ENCODE measurements at places on chromosomes 11 and 22.

GRCh38 chr11:71238285-71238875 is 14.0 kb downstream of the SHANK2 start:
- peaks cover 3% of the 10 kb centered on the region for H3K27me3 ChIP-seq
- DNase-seq: no peak
- H3K27ac ChIP-seq: no peak overlapping the region

DNA sequence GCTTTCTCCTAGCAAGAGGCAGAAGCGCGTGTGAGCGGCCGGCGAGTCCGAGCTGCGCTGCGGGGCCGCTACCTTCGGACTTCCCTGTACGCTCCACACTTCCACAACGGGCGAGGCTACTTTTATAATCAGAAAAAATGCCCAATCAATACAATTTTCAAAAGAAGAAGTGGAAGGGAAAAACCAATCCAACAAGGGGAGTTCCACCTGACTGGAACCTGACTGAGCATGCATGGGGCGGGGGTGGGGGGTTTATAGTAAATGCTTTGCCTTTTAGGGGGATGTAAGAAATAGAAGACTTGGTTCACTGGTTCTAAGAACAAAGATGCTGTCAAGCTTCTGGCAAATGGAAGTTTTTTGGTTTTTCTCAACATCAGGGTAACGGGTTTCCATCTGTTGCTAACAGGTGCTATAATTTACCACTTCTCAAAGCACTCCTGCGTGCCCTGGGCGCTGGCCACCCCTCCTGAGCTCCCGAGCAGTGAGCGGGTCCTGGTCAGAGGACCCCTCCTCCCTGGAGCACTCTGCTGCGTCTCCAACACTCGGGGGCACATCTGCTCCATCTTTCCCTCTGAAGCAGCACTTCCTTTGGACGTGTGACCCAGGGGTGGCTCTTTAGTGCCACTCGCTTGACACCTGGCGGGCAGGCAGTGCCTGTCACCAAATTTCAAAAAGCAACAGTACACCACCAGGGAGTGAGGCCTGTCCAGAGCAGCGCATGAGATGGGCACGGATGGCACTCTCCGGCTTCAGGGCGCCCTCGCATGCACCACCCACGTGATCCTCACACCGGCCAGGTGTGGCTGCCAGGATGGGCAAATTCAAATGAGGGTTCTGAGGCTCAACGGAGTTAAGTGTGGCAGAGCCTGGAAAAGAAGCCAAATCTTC is 21.6 kb upstream of the BID start:
- H3K27me3 ChIP-seq: no peaks in the 10 kb centered on the region
- H3K27ac ChIP-seq: no peak overlapping the region
- H3K4me1 ChIP-seq: peaks cover 3% of the 10 kb centered on the region
- H3K4me3 ChIP-seq: no peak overlapping the region

- no peaks in the 10 kb centered on the region for H3K27me3 ChIP-seq
- H3K27ac ChIP-seq: no peak overlapping the region
- no peak overlapping the region for H3K4me3 ChIP-seq
- H3K36me3 ChIP-seq: peaks cover 59% of the 10 kb centered on the region
- H3K4me1 ChIP-seq: peaks cover 30% of the 10 kb centered on the region
- DNase-seq: no peak
Measured at GRCh38 chr11:44190883-44191230, 95.4 kb downstream of the EXT2 start.

- no peak overlapping the region for H3K27ac ChIP-seq
- DNase-seq: no peak
- H3K4me1 ChIP-seq: no peaks in the 10 kb centered on the region
- no peaks in the 10 kb centered on the region for H3K27me3 ChIP-seq
- H3K4me3 ChIP-seq: no peak overlapping the region
- H3K36me3 ChIP-seq: no peaks in the 10 kb centered on the region
Measured at GRCh38 chr11:41177791-41178190, 281.7 kb downstream of the LRRC4C start.

- no peaks in the 10 kb centered on the region for H3K36me3 ChIP-seq
- H3K27me3 ChIP-seq: no peaks in the 10 kb centered on the region
- no peak overlapping the region for H3K4me3 ChIP-seq
- no peak overlapping the region for H3K27ac ChIP-seq
- H3K4me1 ChIP-seq: no peaks in the 10 kb centered on the region
- DNase-seq: no peak
Measured at GRCh38 chr22:45562537-45563361, 60.1 kb downstream of the FBLN1 start.

GRCh38 chr22:20825624-20826023 is 33.0 kb downstream of the PI4KA start:
- no peaks in the 10 kb centered on the region for H3K27me3 ChIP-seq
- H3K4me3 ChIP-seq: no peak overlapping the region
- no peak overlapping the region for H3K27ac ChIP-seq
- no peak for DNase-seq
- H3K4me1 ChIP-seq: no peaks in the 10 kb centered on the region
- peaks cover 36% of the 10 kb centered on the region for H3K36me3 ChIP-seq

DNA sequence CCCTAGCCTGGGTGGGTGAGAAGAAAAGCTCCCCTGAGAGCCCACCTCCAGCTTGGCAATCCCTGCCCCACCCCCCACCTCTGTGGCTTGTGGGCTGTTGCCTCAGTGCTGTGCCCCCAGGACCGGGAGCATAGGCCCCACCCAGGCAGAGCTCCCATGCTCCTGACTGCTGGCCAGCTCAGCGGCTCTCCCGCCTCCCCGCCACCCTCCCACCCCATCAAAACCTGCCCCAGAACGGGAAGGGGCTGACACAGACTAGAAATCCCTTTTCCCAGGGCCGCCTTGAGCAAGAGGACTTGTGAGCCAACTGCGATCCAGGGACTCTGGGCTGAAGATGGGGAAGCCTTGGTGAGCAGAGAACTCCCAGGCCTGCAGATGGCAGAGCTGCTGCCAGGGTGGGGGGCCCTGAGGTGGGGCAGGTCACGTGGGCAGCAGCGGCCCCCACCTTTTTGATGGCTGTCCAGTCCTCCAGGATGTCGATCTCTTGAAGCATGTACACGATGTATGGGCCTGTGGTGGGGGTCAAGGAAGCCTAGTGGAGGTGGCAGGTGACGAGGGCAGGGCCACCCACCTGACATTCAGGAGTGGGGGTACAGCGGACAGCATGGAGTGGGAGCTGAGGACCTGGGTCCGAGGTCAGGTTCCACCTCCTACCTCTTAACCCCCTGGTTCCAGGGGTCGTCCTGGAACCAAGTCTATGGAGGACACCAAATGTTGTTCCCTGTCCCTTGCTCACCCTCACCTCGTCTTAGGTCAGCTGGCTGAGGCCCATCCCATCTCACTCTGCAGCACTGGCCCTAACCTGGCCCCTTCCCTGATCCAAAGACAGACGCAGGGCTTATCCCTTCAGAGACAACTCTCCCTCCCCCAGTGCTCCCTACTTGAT is 2.3 kb upstream of the RIN1 start:
- no peak for DNase-seq
- H3K27me3 ChIP-seq: peaks cover 1% of the 10 kb centered on the region
- peaks cover 46% of the 10 kb centered on the region for H3K36me3 ChIP-seq
- no peak overlapping the region for H3K27ac ChIP-seq
